Midbrain (tissue), 1 donor: ENCODE measurements at places on chromosomes 5 and 9.

DNA sequence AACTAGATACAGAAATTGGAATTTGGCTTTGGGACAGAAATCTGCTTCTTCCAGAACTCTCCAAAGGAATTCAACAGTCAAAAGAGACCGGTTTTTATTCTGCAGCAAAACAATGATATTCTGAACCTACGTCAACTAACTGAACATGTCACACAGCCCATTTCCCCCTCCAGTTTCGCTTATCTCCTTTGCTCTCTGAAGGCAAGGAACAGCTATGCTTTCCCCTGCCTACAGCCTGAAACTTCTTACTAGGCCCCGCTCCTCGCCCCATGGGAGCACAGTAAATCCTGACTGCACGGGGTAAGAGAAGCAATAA is 488 bp downstream of the SKIC3 start:
- DNase-seq = no peak

GRCh38 chr5:173592050-173592669 is 24.3 kb downstream of the BOD1 start:
- no peak for DNase-seq

GRCh38 chr9:82410306-82410705 is 421.7 kb downstream of the SPATA31D1 start:
- DNase-seq = no peak

DNA sequence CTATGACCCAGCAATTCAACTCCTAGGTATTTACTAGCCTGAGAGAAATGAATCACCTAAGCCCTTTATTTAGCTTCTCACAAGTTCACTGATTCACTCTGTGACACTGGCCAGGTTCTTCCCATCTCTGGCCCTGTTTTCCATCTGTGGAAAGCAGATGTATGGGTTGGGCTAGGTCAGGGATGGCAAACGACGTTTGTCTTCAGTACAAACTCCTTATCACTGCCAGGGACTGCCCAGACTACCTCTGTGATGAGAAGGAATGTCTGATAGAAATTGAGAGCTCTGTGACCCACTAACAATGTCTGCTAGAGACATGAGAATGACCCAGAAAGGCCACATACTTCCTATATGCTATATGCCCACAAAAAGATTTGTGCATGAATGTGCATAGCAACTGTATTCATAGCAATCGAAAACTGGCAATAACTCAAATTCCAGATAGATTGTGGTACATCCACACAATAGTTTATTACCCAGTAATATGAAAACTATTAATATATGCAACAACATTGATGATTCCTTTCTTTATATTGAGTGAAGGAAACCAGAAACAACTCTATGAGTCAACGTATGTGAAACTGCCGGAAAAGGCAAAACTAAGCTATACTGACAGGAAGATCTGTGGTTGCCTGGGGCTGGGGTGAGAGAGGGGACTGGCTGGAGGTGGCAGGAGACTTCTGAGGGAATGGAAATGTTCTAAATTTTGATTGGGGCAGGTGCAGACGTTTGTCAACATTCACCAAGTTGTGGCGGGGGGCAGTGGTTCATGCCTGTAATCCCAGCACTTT is 32.0 kb upstream of the ADAM19 start:
- DNase-seq = no peak

DNA sequence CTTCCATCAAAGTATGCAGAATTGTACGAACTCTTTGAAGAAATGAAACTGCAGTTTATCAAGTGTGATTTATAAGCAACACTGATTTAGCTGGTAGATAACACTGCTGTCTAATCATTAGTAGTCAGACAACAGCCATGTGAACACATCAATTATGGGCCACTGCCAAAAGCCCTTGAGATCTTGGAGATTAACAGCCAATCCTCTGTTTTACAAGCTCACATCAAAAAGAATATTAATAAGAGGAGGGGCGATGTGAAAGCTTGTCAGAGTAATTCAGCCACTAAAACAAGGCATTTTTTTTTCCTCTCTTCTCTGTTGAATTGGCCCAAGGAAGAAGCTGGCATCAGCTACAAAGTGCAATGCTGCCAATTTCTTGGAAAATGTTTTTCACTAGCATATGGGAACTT is 28.1 kb downstream of the ZNF608 start:
- peak; percentile 63 for DNase-seq

DNA sequence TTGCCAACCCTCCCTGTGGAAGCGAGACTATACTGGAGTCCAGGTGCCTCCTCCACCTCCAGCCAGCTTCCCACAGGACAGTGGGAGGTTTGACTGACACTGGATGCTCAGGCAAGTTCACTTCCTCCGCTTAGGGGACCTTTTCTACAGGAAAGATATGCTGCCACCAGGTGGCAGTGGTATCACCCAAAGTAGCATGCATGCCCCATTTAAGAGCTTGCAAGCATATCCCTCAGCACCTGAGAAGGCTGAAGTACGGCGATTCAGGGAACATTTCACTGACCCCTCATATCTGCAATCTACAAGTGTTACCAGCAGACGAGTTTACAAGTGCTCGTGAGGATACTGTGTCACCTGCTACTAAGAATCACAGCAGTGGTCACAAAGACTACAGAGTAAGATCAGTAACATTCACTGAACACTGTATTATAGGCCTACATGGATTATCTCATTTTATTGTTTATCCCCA is 75.5 kb downstream of the KLHL3 start:
- peak; percentile 69 for DNase-seq

DNA sequence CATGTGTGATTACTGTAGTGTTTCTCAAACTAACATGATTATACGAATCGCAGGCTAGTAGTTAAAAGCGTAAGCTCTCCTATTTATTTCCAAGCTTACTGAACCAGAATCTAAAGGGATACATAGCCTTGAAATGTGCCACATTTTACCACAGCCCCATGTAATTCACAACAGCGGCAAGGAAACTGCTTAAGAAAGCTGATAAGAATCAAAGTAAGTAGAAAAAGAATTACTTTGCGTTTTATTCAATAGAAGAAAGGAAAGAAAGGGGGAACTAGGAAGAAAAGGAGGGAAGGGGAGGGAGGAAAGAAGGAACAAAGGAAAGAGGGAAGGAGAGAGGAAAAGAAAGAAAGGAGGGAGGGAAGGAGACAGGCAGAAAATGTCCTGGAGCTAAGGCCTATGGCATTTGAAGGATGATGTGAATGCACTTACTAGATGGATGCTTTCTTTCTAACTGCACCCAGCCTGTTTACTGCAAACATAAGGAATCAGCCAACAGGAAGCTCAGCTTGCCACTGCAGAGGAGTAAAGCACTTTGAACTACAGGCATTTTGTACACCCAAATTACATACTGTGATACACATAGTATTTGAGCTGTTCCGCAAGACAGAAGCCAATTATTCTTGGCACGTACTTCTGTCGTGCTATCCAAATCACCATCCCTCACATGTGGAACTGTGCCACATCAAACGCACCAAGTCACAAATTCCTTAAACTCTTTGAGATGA is 521.7 kb downstream of the RAB3C start:
- DNase-seq = no peak

- DNase-seq = no peak
Observed at GRCh38 chr5:133895979-133896845, 72.2 kb downstream of the C5orf15 start.

DNA sequence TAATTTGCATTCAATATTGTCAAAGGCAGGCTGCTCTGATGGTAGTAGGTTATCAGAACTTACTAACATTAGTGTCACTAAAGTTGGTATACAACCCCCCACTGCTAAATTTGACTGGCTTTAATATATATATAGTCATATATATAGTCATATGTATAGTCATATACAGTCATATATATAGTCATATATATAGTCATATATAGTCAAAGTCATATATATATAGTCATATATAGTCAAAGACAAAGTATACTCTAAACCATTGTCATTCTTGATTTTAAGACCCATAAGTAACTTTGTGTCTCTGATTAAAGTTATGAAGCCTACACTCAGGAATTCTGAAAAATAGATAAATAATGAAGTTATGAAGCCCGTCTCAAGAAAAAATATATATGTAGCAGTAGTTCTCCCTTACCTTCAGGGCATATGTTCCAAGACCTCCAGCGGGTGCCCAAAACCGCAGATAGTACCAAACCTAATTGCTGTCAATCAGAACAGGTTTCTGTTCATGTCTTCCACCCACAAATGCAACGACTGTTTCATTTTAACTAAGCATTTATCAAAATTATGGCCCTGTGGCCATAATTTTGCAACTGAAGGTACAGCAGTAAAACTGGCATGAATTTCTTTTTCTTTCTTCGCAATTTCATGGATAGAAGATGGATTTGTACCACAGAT is 40.1 kb downstream of the TRPM6 start:
- DNase-seq = no peak

GRCh38 chr9:135039266-135039870 is 48.1 kb upstream of the OLFM1 start:
- DNase-seq = no peak

DNA sequence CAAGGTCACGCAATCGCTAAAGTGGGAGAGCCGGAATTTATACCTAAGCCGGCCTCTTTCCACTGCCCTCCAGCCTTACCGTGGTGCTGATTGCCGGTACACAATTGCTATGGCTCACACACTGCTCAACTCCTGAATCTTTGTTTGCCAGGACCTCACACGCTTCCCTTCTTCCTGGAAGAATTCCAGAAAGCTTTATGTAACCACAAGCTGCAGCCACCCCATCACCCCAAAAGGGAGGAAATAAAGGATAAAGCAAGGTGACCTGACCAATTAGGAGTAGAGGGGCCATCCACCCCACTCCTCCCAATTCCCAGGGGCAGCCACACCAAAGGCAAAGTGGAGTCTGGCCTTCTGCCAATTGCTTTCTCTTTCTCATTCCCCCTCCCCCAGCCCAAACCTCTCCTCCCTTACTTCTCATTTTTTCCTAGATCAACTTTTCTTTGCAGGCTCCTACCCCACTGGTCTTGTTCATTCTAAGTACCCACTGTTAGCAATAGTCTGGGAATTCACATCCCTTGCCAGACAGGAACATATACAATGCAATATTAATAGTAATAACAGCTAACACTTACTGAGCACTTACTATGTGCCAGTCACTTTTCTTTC is 18.0 kb upstream of the CDC23 start:
- DNase-seq = no peak

- DNase-seq = peak; percentile 35
Observed at GRCh38 chr5:84381502-84382362, 2.9 kb downstream of the EDIL3 start.

DNA sequence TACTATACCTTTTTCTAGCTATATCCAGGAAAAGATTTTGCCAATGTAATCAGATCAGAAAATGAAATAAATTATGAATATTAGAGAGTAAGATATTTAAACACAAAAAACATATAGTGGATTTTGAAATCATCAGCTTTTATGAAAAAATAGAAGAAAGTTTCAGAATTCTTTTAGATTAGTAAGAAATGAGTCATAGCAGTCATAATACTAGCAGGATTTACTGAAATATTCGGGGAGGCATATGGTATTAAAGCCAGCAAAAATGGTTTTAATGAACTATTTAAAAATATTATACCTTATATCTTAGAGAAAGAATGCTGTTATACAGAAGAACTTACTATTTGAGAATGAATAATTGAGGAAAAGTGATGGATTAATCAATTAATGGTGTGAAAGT is 303.6 kb upstream of the NUDT12 start:
- no peak for DNase-seq

DNA sequence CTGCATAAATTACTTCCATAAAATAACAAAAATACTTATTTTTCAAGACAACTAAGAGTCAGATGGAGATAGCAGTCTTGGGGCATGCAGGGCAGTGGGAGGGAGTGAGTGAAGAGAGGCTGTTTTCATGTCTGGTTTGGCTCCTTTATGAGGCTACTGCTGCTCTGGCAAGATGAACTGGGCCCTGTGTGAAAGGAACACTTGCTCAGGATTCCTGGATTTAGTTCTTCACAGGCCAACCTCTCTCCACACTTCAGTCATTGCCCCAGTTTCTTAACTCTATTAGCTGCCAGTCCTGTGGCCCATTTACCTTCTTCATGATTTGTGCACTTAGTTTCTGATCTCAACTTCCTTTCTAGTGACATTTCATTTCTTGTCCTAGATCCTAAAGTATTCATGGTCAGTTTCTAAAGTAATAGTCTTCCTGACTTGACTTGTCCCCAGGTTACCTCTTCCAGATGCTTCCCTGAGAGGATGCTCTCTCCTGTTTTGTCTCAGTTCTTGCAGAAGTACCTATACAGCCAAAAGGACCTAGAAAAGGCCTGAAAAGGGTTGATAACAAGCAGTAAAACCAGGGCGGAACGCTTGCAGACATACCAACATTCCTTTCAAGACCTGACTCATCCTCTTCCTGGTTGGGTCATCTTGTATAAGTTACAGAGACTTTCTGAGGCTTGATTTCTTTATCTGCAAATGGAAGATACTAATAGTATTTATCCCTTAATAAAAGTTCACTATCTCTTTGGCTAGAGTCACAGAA is 77.0 kb upstream of the ZFAND5 start:
- peak; percentile 24 for DNase-seq

- no peak for DNase-seq
Observed at GRCh38 chr9:86685556-86685955, 261.8 kb downstream of the GAS1 start.

DNA sequence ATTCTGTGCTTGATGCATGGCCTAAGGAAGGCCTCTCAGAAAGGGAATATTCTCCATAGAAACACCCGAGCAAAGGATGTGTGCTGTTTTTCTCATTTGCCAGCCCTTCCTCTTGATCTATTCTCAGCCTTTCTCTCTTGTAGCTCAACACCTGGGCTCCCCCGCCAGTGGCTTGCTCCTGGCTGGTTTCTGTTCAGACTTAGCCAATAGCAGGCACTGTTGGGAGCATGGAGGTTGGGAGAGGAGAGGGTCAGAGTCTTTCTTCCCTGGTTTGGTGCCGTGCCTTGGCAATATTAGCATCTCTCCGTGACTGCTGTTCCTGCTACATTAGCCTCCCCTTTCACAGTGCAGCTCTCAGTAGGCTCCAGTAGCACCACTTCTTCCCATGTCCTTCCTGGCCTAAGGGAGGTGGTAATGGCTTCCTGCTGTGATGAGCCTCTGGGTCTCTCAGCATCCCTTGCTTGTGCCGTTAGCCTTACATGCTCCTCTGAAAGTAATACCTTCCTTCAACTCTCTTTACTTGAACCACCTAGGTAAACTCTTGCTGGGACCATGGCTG is 269.7 kb upstream of the GAS1 start:
- no peak for DNase-seq
